ENCODE measurements at places on chromosomes 16 and 17. TPM values are rescaled to one million over a fixed set of nuclear protein-coding genes. Genes with fewer than 3 reads are reported as not detected.

DNA sequence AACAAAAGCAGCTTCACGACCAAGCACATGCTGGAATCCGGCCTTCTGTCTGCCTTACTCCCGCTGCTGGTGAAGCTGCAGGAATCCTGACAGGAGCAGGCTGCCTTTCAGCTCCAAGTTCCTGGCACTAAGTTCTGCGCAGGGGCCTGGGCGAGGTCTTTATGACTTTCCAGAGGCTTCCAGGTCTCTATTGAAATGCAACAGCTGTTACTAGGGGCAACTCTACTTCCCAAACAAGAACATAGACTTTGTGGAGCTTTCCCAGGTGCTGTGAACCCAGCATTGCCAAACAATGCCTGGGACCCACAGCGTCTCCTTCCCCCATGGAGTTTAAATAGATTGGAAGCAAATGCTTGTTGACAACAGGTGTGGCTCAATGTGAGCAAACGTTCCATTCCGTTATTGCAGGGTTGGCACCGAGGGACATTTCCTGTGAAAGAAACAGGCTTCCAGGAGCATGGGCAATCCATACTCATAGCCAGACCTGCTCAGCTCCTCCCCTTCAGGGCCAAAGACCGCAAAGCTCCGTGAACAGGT, 156.0 kb downstream of the CDH13 start:
- no peak for DNase-seq

DPEP2 gene
- not detected for total RNA-seq

FBXO39 gene
- not detected for total RNA-seq

CCL14 gene
- 1.3 TPM for total RNA-seq

GRCh38 chr16:10123141-10123540, 59.1 kb downstream of the GRIN2A start:
- DNase-seq: no peak

DNA sequence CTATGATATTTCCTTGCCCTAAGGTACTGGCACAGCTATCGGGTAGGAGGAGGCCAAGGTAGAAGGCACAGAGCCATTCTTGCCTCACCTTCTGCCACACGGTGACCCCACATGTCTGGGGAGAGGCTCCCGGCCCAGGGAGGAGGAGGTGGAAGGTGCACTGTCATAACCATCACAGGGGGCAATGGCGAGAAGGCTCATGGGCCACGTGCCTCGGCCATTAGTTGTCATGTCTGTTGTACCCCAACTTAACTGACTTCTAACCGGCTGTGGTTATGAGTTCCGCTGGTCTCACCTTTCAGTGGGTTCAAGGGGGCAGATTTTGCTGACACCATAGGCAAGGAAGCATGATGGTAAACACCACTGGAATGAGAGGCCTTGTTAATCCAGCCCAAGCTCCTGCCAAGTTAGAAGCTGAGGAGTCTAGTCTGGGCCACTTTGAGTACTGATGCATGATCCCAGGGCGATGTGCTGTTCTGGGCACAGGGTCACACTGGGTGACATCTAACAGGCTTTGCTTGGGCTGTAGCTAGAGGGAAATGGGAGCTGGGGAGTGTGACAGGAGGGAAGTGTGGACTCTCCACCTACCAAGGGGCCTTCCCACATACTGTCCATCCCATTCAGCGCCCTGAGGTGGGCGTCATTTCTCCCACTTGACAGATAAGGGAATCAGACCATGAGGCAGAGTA, 39.6 kb downstream of the HLF start:
- no peak for DNase-seq

SLX4 gene
- 2.5 TPM for total RNA-seq

LGALS3BP gene
- 116 TPM for total RNA-seq

GRCh38 chr17:27751622-27752490, 48.5 kb downstream of the NOS2 start:
- DNase-seq: no peak

DNA sequence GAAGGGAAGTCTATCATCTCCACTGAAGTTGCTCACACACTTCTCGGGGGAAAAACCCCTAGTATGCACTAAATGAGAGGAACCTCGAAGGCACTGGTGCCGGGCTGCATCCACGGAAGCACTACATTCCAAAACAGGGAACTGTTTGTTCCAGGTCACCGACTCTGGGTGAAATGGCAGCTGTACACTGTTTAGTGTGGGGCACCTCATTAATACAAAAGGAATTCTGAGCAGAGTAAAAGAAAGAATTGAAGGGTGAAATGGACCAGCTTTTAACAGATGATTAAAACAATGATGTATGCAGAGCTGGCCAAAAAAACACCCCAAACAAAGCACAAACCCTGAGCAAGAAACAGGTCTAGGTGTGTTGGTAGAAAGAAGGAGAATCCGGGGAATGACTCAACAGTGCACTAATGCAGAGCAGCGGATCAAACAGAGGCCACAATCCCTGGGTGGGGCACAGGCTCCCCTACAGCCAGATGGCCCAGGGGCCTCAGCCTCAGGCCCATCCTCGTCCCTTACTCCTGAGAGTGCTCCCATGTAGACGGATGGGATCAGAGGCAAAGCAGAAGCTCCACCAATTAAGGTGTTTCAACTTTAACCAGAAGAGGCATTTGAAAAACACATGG, 161.5 kb downstream of the ZFHX3 start:
- DNase-seq: no peak

RND2 gene
- total RNA-seq: 0.11 TPM

CDH16 gene
- total RNA-seq: 3.2 TPM

DNA sequence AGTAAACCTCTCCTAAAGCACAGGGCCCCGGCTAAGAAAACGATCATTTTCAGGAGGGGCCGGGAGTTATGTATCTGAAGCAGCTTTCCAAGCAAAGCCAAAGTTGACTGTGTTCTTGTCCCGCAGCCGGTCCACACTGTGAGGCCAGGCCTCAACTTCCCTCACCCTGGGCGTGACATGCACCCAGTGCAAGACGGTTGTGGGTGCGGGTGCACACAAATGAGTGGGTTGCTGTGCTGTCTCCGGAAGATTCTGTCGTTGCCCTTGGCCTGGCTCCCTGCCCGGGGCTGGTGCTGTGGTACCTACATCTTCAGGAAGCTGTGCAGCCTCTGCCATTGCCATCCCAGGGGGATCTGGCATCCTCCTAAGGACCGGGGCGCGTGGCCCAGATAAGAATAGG, 16.6 kb downstream of the MLYCD start:
- no peak for DNase-seq

DNA sequence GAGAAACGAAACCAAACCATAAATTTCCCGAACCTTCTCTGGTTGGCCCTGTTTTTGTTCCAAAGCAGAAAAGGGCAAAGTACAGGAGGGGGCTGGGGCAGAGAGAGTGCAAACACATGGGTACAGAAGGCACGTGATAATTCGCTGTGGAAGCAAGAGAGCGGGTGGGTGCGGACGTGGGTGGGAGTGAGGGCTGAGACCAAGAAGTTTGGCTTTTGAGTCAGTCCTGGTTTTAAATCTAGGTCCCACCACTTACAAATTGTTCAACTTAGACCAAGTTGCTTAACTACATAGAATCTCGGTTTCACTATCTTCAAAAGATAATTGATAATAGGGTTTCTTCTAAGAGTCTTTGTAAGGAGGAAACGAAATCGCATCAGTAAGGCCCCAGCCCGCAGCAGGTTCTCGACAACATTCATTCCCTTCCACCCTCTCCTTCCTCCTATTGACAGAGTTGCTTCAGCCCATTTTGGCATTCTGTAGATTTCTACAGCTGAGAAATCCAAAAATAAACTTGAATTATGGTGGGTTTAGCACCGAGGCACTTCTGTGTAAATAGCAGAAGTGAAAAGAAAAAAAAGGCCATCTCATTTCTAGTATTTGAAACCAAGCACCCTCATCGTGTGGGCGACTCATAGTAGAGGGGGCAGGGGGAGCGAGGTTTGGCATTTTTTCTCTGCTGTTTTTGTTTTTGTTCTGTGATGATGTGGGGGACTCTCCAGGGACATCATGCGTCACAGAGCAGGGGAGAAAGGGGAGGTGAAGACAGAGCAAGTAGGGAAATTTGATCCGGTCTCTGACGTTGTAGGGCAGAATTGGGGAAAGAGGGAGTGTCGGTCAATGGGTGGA, 33.6 kb upstream of the CCR7 start:
- DNase-seq: no peak

Measured in HepG2 (cell line).